Stimulated activated CD8-positive, alpha-beta memory T cell treated with anti-CD3 and anti-CD28 coated beads, Interleukin-15, amount 100 ng/mL, for 4 hours (primary cell): ENCODE measurements at places on chromosomes 7 and 10.

GRCh38 chr10:121639416-121639815 is 41.2 kb upstream of the FGFR2 start:
- DNase-seq, result no peak

DNA sequence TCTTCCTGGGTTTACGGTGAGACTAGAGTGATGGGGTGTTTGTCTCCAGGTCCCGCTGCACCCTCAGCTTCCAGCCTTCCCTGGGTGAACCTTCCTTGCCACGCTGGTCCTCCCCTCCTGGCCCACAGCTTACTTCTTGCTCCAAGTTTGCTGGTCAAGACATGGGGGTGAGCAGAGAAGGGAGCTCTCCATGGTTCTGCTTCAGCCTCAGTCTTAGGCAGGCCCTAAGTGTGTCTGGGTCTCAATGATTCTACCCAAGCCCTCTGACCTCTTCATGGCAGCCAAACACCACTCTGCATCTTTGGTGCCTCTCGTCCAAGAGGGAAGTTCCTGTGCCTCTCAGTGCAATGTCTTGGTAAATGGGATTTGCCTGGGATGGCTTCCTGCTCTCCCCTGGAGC is 356.5 kb upstream of the KLF6 start:
- no peak for DNase-seq

DNA sequence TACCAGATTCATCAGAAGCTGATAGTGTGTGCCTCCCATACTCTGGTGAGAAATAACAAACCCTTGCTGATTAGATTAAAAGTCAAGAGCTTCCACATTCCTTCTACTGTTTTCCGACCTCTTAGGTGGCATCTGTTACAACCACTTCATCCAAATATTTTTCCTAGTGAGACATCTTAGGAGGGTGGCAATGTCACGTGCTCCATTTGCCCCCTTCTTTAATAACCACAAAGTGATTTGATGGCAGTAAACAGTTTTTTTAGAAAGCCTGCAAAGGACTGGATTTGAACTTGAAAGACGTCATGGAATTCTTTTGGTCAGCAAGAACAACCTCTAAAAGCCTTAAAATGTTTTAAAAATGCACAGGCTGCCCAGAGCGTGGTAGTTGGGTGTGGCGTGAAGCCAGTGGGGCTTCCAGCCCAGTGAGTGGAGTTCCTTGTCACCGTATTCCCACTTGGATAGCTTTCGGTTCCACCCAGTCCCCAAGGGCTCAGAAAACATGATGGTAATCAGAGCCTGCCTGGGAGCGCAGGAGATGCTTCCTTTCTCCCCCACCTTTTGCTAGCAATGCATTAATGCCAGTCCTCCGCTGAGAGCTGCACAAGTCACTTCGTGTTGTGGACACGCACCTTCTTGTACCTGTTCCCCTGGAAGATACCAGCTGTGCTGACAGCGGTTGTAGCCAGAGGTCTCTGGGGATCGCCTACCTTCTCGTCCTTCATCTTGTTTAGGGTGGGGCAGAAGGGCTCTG is 256.4 kb downstream of the KIAA1217 start:
- no peak for DNase-seq

DNA sequence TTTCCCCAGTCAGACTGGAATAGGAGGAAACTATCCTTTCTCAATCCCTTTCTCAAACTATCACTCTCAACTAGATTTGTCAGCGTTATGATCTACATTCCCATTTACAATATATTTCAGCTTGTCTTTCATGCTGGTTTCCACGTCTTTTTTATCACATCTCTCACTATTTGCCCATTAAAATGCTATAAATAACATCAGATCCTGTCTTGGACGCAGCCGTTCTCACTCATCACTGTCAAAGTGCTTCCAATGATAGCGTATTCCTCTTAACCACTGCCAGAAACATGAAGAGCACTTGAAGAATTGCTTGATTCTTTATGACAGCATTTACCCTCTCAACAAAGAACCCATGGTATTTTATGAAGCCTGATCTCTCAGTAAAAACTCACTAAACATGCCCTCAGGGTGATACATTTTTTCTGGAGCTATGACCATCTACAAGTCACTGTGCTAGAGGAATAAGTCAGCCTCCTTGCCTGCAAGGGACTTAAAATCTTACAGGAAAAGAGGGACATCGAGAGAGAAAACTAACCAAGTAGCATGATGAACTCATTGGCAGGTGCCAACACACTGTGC is 205.6 kb upstream of the PFKP start:
- no peak for DNase-seq

DNA sequence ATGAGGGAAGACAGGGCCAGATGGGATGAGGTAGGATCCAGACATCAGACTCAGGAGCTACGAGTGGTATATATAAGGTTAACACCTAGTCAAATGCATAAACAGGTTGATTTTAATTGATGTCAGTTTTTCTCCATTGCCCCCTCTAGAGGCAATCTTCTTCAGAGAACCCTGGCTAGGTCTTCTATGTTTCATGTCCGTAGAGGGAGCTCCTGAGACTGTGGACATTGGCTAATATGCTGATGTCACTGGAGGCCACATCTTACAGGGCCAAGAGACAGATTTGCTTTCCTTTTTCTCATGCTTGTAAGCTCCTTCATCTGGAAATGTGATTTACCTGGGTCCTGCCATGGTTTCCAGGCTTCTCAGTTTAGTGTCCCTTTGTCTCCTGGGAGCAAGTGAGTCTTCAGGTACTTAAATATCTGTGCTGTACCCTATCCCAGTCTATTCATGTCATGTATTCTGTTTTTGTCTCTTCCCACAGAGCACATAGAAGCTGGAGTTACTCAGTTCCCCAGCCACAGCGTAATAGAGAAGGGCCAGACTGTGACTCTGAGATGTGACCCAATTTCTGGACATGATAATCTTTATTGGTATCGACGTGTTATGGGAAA is 161.6 kb upstream of the PRSS1 start:
- no peak for DNase-seq

- no peak for DNase-seq
Observed at GRCh38 chr10:27433976-27434375, 70.1 kb upstream of the RAB18 start.

- no peak for DNase-seq
Observed at GRCh38 chr7:133355325-133355708, 102.4 kb downstream of the EXOC4 start.

- no peak for DNase-seq
Observed at GRCh38 chr7:16069998-16070397, 351.3 kb downstream of the CRPPA start.

- no peak for DNase-seq
Observed at GRCh38 chr10:38093816-38094157, 350 bp upstream of the ZNF37A start.

DNA sequence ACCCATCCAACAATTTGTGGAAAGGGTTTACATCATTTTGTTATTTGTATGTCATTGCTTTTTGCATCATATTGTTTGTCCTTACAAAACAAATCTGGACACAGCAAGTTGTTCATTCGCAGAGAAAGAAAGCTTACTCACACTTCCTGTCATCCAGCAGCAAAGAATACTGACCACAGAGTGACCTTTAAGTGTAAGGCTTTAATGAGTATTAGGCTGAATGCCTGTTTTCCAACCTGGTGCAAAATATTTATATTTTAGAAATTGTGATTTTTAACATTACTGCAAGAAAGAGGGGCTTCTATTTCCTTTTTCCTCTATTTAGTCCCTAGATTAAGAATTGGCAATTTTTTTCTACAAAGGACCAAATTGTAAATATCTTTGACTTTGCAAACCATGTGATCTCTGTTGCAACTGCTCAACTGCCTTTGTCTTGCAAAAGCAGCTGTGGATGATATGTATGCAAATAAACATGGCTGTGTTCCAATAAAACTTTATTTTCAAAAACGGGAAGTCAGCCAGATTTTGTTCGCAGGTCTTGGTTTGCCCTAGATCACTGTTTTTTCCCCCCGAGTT is 27.8 kb upstream of the ITGB1 start:
- no peak for DNase-seq

GRCh38 chr10:114179148-114179547 is at the start of gene TDRD1:
Gene TDRD1 (plus strand): TSS chr10:114179353. CDS start chr10:114187832, 8,479 bp downstream.
- no peak for DNase-seq

DNA sequence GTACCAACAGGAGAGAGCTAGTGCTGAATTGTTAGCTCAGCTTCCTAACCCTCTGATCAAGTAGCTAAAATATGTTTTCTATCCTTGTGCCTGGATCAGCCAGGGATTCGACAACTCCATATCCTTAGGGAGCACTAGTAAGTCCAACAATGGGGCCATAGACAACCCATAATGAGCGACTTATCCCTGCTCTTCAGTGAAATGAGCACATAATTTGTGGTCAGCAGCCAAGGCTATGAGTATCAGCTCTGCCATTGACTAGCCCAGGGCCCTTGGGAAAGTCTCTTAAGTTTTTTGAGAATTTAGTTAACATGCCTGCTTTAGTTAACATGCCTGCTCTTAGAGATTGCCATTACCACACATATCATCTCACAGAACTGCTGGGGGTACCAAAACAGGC is 39.3 kb downstream of the COL1A2 start:
- DNase-seq, result no peak

GRCh38 chr7:104242638-104243037 is 34.8 kb upstream of the ORC5 start:
- DNase-seq, result no peak

GRCh38 chr10:101939008-101939648 is 95.5 kb upstream of the KCNIP2 start:
- no peak for DNase-seq

DNA sequence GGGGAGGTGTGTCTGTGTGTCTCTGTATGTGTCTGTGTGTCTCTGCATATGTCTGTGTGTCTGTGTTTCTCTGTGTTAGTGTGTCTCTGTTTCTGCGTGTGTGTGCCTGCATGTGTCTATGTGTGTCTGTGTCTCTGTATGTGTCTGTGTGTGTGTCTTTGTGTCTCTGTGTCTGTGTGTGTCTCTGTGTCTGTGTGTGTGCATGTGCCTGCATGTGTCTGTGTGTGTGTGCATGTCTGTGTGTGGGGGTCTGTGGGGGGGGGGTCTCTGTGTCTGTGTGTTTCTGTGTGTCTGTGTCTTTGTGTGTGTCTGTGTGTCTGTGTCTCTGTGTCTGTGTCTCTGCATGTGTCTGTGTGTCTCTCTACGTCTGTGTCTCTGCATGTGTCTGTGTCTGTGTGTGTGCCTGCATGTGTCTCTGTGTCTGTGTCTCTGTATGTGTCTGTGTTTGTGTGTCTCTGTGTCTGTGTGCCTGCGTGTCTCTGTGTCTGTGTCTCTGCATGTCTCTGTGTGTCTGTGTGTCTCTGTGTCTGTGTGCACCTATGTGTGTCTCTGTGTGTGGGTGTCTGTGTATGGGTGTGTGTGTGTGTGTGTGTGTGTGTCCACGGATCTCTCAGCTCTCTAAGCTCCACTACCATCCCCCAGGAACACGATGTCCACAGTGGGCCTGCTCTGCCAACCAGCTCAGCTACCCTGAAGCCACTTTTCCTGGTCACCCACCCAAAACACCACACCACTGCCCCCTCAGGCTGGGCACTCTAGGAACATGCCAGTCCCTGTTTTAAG is 41.7 kb downstream of the RASGEF1A start:
- no peak for DNase-seq

- DNase-seq, result no peak
Observed at GRCh38 chr7:44095781-44096180, 8.4 kb upstream of the AEBP1 start.

DNA sequence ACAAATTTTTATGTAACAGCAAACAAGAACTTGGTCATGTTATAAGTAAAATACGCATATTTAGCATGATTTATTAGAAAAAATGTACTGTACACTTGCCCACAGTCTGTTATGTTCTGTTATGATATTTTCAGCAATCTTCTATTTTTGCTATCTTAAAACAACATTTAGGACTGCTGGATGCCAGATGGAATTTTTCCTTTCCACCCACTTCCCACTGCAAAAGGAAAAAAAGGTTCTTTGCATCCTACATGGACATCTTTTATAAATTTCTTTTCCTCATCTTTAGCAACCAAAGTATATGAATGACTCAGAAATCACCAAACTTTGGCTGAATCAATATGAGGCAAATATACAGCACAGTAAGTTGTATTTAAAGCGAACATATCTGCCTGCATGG is 146.0 kb downstream of the RAPGEF5 start:
- DNase-seq, result no peak

DNA sequence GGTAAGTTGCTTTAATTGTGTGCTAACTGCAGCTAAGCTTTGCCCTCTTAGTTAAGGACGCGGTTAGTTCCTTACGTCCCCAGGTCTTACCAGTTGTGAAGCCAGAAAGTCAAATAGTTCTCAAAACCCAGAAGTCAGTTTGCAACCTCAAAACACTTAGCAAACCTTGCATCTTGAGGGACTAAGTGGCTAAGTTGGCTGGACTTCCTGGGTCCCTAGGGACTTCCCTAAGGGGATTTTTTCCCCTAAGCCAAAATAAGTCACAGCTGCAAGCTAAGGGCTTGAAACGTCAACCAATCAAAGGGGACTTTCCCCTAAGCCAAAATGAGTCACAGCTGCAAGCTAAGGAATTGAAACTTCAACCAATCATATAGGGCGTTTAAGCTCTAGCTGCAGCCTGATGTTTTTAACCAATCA is 36.2 kb upstream of the HECW1 start:
- no peak for DNase-seq

DNA sequence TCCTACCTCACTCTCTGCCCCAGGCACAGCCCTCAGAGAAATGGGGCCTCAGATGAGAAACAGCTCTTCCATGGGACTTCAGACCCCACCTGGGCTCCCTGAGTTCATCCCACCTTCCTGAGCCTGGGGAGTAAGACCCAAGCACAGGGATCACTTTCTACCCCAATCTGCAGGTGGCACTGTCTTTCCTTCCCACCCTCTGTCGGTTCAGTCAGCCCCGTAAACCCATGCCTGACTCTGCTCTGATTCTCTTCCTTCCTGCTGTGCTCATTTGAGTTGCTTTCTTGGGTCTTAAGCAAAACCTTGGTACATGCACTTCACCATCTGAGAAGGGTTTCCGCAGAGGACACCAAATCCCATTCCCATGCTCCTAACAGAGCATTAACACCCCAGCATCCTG is 306.4 kb upstream of the CDC14C start:
- DNase-seq, result no peak

GRCh38 chr7:96773483-96773882 is 63.8 kb upstream of the SEM1 start:
- no peak for DNase-seq

DNA sequence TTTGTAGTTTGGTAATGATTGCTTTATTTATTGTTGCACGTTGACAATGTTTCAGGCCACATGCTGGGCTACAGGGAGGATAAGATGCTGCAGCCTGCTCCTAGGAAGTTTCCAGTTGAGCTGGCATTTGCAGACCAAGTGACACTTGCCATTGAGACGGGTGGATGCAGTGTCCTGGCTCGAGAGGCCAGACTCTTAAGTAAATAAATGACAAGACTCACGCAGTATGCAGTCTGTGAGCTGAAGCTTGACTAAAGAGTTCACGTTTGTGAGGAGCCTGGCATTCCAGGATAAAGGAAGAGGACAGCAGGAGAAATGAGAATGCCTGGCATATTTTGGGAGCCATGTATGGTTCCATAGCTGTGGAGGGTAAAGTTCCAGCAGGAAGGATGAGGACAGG is 105.8 kb downstream of the BAMBI start:
- DNase-seq, result no peak

DNA sequence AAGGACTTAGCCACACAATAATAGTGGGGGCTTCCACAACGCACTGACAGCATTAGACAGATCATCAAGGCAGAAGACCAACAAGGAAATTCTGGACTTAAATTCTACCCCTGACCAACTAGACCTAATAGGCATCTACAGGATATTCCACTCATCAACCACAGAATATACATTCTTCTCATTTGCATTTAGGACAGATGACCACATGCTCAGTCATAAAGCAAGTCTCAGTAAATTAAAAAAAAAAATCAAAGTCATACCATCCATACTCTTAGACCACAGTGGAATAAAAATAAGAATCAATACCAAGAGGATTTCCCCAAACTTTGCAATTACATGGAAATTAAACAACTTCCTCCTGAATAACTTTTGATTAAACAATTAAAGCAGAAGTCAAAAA is 155.9 kb downstream of the CDK14 start:
- DNase-seq, result no peak

- DNase-seq, result no peak
Observed at GRCh38 chr7:40805361-40805760, 670.6 kb downstream of the SUGCT start.
